ENCODE measurements at places on chromosomes 1 and 21. TPM values are rescaled to one million over a fixed set of nuclear protein-coding genes. Genes with fewer than 3 reads are reported as not detected.

GRCh38 chr1:161706482-161707347 is at the start of gene FCRLA:
TSS of gene FCRLA (plus strand) at chr1:161707229. CDS start at chr1:161707265, 36 bp downstream.
- no peaks in the 10 kb centered on the region for H3K36me3 ChIP-seq
- DNase-seq, result no peak
- H3K27me3 ChIP-seq, result peaks cover 17% of the 10 kb centered on the region
- H3K4me3 ChIP-seq, result no peak within 1 kb of the TSS

Gene SLC1A7
- not detected for total RNA-seq

GRCh38 chr1:46425726-46426125 is 31.6 kb downstream of the FAAH start:
- peaks cover 30% of the 10 kb centered on the region for H3K4me1 ChIP-seq
- no peak for DNase-seq
- H3K36me3 ChIP-seq, result no peaks in the 10 kb centered on the region

DNA sequence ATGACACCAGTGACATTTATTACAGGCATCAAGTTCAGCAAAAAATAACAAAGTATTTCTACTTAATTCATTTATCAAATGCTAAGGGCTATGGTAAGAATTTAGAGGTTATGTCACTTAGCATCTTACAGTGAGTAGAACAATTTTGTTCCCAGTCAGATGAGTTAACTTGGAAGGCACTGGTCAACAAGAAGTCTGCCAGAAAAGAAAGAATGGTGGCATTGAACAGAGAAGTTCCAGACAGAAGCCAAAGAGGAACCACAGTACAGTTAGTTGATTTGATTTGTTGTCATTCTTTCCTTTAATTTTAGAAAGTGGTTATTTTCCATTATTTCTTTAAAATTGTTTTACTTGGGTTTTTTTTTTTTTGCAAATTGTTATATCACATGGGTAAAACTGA is 232.2 kb upstream of the PKN2 start:
- H3K27me3 ChIP-seq, result no peaks in the 10 kb centered on the region
- no peaks in the 10 kb centered on the region for H3K36me3 ChIP-seq
- H3K4me1 ChIP-seq, result no peaks in the 10 kb centered on the region
- no peak overlapping the region for H3K27ac ChIP-seq

DNA sequence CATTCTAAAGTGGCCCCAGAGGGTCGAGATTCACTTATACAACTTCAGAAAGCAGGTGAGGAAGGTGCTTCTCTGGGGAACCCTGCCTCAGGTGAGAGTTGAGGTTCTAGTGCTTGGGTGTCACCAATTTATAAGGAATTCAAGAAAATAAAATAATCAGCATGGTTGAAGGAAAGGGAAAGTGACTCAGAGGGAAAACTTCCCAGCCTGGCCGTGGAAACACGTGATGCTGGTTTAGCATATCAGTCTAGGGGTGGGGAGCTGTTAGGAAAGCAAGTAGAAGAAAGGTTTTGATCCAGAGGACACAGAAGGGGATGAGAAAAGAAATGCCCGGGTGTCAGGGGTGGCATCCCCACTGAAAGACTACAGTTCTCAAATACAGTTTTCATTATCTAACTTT is 37.7 kb upstream of the TMEM125 start:
- no peaks in the 10 kb centered on the region for H3K36me3 ChIP-seq
- no peak overlapping the region for H3K4me3 ChIP-seq
- H3K27me3 ChIP-seq, result peaks cover 2% of the 10 kb centered on the region
- no peak overlapping the region for H3K27ac ChIP-seq

Gene RNU1-2
- 1,570 TPM for total RNA-seq

DNA sequence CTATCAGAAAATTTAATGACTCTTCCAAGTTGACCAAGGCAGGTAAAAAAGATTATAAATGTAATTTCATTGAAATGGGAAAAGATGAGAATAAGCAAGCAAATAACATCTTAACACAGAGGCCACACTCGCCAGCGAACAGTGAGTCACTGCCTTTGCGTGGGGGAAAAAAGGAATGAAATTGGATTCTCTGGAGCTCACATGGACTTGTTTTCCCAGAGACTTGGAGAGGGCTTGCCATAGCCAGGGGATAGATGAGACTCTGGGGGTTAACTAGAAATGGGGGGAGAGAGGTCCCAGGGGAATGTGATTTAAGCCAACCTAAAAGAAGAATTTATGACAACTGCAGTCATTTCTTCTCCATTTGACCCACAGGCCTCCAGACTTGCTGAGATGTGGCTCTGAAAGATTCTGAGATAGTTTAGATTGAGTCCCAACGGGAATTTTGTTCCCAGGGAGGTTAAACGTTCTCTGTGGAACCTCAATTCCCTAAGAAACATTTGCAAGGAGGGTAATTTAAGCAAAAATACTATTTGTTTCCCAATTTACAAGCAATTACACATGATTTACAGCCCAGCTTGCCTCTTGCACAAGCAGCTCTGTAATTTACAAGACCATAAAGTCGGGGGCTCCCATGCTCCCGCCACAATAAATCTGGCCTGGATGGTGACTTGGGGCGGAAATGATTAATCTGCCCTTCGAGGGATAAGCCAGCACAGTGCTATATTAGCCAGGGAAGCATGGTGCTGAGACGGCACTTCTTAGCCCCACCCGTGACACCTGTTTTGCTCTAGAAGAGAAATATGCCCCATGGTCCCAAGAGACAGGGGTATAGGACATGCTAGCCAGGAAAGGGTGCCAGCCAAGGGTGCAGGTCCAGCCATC is 68.8 kb downstream of the GRIK3 start:
- no peaks in the 10 kb centered on the region for H3K27me3 ChIP-seq
- no peak for DNase-seq
- H3K27ac ChIP-seq, result no peak overlapping the region
- H3K36me3 ChIP-seq, result no peaks in the 10 kb centered on the region
- H3K4me3 ChIP-seq, result no peak overlapping the region

Gene VCAM1
- not detected for total RNA-seq

- H3K4me1 ChIP-seq, result no peaks in the 10 kb centered on the region
- no peak overlapping the region for H3K4me3 ChIP-seq
- H3K36me3 ChIP-seq, result no peaks in the 10 kb centered on the region
- no peak overlapping the region for H3K27ac ChIP-seq
Measured at GRCh38 chr1:5619469-5619868, 372.8 kb downstream of the NPHP4 start.

DNA sequence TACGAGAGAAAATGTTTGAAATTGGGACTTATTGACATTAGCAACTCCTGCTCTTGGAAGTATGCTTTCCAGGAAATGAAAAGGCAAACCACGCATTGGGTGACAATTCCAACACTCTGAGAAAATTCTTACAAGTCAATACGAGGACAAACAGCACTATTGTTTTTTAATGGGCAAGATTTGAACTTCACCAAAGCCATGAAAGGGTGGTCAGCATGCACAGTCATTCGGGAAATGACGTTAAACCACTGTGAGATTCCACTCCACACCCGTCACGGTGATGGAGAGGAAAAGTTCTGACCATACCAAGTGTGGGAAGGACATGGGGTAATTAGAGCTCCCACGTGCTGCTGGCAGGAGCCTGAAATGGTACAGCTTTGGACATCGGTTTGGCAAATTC is 12.2 kb upstream of the PRXL2B start:
- H3K4me1 ChIP-seq, result peaks cover 46% of the 10 kb centered on the region
- peaks cover 3% of the 10 kb centered on the region for H3K27me3 ChIP-seq
- peaks cover 23% of the 10 kb centered on the region for H3K36me3 ChIP-seq
- no peak for DNase-seq
- no peak overlapping the region for H3K4me3 ChIP-seq

GRCh38 chr1:202275061-202275770 is 66.5 kb downstream of the UBE2T start:
- no peaks in the 10 kb centered on the region for H3K36me3 ChIP-seq
- no peaks in the 10 kb centered on the region for H3K4me1 ChIP-seq
- H3K27ac ChIP-seq, result no peak overlapping the region
- H3K4me3 ChIP-seq, result no peak overlapping the region
- H3K27me3 ChIP-seq, result peaks cover 10% of the 10 kb centered on the region

Gene PLA2G5
- total RNA-seq, result not detected

Gene SYCP1
- total RNA-seq, result not detected

Gene CYP4X1
- not detected for total RNA-seq

Gene LCE3D
- total RNA-seq, result not detected

Data from activated CD4-positive, alpha-beta memory T cell treated with anti-CD3 and anti-CD28 coated beads, Interleukin-2, amount 10 ng/mL, durations not matched to agents 7 days and 5 days (primary cell).